ENCODE measurements at places on chromosomes 12 and 14.

- no peak for DNase-seq
Observed at GRCh38 chr12:28129031-28129430, 61.2 kb upstream of the CCDC91 start.

- no peak for DNase-seq
Observed at GRCh38 chr14:63297372-63298063, 21.2 kb downstream of the GPHB5 start.

DNA sequence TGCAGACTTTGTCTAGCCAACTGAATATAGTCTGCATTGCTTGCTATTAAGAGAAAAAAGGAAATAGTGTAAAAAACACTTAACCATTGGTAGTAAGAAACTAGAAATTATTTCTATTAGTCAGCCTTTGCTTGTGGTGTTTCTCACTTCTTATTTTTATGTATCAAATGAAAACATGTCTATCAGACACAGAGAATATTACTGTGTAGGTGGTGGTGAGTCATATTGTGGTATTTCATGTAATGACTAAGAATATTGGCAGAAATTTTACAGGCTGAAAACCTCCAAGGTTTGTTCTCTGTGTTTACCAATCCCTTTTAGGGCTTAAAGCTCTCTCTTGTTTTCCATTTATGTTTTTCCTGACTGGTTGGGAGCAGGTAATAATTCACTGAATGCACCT is 87.2 kb downstream of the DAAM1 start:
- DNase-seq = peak; percentile 93

- DNase-seq = peak; percentile 45
Observed at GRCh38 chr12:102215992-102216691, 18.5 kb upstream of the PMCH start.

DNA sequence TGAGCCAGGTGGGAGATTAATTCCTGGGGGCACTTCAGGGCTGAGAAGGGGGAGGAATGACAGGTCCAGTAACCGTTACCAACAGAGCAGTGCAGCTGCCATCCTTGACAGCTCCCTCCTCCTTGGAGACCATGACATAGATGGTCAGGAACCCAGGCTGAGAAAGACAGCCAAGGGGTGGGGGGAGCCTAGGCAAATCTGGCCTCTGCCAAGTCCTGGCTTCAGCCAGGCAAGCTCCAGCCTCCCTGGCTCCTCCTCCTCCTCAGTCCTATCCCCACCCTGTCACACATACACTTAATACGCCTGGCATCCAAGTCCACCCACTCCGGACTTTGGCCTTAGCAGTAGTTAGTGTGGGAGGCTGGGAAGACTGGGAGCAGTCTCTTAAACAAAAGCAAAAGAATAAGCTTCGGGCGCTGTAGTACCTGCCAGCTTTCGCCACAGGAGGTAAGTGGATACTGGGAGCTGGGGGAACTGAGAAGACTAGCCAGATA is at the start of gene RDH5:
Gene RDH5, plus strand, starts transcription at position 323 of the 494 bp plus-strand sequence. CDS start 792 bp downstream, outside the sequence.
- DNase-seq = peak; percentile 78

- no peak for DNase-seq
Observed at GRCh38 chr14:54486685-54487084, 2.1 kb downstream of the GMFB start.

DNA sequence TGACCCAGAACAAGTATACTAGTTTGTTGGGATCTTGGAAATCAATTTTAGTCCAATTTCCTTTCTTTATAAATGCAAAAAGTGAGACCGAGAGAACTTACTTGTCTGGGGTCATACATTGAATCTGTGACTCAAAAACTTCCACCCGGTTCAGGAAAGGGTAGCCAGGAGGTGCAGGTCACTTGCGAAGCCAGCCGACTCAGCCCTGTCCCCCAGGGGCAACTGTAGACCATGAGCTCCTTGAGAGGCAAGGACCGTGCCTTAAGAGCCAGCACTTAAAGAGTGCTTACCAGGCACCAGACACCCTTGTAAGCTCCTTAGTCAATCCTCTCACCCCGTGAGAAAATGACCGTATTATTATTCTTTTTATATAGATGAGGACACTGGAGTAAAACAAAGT is 505 bp upstream of the BCDIN3D start:
- no peak for DNase-seq

DNA sequence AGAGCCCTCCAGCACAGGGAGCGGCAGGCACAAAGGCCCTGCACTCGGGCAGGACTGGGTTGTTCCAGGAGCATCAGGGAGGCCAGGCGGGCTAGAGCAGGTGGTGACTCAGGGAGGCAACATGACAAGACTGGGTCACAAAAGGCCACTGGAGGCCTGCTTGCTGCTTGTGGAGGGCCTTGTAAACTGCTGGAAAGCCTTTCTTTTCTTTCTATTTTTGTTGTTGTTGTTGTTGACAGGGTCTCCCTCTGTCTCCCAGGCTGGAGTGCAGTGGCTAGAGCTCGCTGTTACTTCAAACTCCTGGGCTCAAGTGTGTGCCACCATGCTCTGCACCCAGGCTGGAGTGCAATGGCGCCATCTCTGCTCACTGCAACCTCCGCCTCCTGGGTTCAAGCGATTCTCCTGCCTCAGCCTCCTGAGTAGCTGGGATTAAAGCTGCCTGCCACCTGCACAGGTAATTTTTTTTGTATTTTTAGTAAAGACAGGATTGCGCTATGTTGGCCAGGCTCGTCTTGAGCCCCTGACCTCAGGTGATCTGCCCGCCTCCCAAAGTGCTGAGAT is 11.8 kb upstream of the RCOR1 start:
- DNase-seq = no peak

GRCh38 chr12:1281683-1282366 is 290.8 kb downstream of the ERC1 start:
- DNase-seq = peak; percentile 76

DNA sequence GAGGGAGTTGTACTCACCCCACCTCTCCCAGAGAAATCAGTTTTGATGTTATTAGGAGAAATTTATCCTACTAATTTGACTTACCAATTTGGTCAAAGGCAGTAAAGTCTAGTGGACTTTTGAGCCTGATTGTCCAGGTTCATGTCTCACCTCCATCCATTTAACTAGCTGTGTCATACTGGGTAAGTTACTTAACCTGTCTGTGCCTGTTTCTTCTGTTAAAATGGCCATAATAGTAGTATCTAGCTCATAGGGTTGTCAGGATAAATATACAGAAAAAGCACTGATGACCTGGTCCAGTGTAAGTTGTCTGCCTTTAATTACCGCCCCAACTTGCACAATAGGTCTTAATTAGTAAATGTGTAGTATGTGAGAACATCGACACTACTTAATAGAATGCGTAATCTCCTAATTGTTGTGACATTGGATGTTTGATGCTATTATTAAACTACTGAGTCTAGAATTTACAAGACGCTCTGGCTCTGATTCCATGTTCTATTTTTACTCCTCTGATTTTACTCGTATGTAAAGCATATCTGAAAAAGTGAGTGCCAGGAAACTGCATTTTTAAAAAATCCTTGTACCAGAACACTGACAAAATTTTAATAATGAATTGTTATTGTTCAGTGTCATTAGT is 1.5 kb downstream of the RAB21 start:
- no peak for DNase-seq

- DNase-seq = no peak
Observed at GRCh38 chr14:105746124-105746514, 219.7 kb downstream of the TMEM121 start.

DNA sequence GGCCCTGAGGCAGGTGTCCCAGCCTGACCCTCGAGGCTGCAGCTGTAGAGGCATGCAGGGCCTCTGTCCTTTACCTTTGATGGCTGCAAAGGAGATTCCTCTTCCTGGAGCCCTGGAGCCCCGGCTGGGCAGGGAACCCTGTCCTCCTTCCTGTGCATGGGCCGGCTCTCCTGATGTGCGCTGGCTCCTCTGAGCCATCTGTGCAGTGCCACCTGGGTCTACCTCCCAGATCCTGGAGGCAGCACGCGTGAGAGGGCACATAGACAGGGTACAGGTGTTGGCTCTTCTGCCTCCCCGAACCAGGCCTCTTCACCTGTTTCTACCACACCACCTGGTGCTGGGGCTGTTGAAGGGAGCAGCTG is 115.1 kb downstream of the BEGAIN start:
- DNase-seq = no peak

- no peak for DNase-seq
Observed at GRCh38 chr14:104341532-104342434, 203.4 kb downstream of the KIF26A start.

- no peak for DNase-seq
Observed at GRCh38 chr14:77108753-77109152, 10.7 kb downstream of the CIPC start.

DNA sequence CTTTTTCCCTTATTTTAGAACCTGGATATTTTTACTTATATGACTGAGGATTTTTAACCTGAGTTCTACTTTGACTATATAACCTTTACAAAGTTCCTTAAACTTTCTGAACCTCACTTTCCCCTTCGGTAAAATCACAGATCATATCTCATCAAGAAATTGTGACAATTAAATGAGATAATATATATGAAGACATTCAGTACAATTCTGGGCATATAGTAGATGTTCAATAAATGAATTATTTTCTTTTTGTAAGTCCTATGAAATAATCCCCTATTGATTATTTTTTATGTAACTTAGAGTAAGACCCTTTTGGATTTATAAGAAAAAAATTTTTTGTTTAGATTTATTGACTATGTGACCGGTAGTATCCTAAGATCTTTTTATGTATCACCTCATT is 17.6 kb upstream of the FAM177A1 start:
- no peak for DNase-seq

DNA sequence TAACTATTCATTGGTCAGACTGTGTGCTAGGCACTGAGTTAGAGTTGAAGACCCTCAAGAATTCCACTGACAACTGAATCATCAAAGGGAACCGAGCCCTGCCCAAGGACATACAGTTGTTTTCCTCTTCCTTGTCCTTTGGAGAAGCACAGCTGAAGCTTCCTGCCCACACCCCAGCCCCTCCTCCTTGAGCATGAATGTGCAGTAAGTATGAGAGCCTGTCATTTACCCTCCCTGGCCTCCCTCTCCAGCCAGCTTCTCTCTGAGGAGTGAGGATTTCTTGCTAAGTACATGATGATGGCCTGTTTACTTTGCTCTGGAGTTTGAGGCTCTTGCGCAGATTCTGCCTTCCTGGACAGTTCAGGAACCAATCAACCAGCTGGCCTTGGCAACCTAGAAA is 235.2 kb downstream of the CACNA1C start:
- peak; percentile 43 for DNase-seq

GRCh38 chr12:37672655-37673260 is 643.8 kb upstream of the ALG10B start:
- no peak for DNase-seq

DNA sequence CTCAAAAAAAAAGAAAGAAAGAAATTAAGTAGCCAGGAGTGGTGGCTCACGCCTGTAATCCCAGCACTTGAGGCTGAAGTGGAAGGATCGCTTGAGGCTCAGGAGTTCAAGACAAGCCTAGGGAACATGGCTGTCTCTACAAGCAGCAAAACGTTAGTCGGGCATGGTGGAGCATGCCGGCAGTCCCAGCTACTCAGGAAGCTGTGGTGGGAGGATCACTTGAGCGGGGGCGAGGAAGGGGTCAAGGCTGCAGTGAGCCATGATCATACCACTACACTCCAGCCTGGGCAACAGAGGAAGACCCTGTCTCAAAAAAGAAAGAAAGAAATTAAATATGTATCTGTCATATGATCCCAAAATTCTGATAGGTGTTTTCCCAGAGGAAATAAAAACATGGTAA is 5.3 kb downstream of the RAD52 start:
- DNase-seq = no peak

- no peak for DNase-seq
Observed at GRCh38 chr14:21263284-21264024, 5.8 kb downstream of the HNRNPC start.

GRCh38 chr12:52903285-52903854 is 1.5 kb downstream of the KRT8 start:
- peak; percentile 86 for DNase-seq

GRCh38 chr12:131335456-131335855 is 375.4 kb upstream of the SFSWAP start:
- DNase-seq = no peak

DNA sequence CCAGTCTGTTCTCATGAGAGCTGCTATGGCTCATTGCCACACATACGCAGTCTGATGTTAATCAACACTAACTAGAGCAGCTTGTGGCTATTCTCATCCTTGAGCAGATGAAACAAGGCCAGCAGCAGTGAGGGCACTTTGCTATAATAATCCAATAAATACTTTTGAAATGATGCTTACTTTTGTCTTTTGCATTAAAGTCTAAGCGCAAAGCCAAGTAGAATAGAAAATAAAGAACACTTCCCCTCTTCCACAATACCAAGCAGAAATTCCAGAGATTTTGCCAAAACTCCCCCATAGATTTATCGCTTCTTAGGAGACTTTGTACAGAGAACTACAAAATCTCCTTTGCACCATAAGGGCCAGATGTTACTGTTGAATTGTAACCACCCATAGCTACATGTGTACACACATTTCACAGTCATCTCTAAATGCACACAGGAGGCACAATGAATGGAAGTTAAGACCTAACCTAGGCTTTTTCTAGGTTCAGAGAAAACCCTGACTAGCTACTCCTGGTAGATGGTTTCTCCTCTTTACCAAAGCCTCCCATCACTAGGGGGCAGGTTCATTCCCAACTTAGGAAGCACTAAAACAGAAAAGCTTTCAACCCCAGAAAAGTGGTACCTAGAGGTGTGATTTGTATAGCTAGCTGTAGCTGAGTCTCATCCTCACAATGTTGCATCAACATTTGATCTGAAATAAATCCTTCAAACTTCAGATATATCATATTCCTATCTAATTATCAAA is 119.3 kb downstream of the HMGA2 start:
- no peak for DNase-seq

- no peak for DNase-seq
Observed at GRCh38 chr14:76695263-76695920, 65.9 kb upstream of the VASH1 start.

GRCh38 chr14:68871392-68871791 is 78.5 kb upstream of the ZFP36L1 start:
- no peak for DNase-seq

GRCh38 chr12:89389755-89390661 is 37.7 kb upstream of the DUSP6 start:
- no peak for DNase-seq

GRCh38 chr14:30156571-30156970 is 228.9 kb upstream of the PRKD1 start:
- DNase-seq = no peak

All from astrocyte of the spinal cord (primary cell).